ENCODE measurements at places on chromosomes 13 and 19.
A peak's percentile ranks its signal among the peaks of the same experiment; 100 is the strongest.

DNA sequence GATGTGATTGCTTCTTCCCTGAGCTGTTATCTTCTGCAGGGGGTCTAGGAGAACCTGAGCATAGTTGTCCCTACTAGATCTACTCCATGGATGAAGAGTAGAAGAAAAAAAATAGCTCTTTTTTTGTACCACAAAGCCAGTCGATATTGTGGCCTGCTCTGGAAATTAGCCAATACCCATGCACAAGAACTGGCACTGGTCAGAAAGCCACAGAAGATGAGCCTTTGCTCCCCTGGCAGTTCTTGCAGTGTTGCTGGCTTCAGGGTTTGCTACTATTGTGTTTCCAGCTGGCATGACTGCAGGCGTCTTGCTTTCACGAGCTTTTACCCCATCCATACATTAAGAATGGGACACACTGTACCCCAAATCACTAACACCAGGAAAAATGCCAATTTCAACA lies 547.7 kb upstream of the KLF12 start:
- DNase-seq = no peak

DNA sequence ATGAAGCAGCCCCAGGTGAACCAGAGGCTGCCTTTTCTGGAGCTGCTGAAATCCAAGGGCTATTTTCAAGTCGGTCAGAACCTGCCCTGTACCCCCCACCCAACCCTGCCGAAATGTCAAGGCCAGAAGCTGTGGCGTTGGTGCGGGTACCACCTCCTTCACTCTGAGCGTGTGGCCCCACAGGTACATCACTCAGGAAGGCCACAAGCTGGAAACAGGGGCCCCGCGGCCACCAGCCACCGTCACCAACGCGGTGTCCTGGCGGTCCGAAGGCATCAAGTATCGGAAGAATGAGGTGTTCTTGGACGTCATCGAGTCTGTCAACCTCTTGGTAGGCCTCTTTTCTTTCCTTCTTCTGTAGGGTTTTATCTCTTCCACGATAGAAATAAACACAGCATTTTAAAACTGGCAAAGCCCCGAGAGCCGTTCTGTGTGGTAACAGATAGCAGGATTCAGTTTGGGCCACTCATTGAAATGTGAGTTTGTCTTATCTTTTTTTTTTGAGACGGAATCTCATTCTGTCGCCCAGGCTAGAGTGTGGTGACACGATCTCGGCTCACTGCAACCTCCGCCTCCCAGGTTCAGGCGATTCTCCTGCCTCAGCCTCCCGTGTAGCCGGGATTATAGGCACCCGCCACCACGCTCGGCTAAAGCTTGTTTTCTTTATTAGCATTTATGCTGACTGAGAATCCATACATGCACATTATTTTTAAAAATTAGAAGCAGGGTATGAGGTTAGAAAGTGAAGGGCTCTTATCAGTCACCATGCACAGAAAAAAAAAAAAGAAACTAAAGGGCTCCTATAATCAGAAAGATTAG lies 11.3 kb downstream of the AP1M1 start:
- DNase-seq = no peak

DNA sequence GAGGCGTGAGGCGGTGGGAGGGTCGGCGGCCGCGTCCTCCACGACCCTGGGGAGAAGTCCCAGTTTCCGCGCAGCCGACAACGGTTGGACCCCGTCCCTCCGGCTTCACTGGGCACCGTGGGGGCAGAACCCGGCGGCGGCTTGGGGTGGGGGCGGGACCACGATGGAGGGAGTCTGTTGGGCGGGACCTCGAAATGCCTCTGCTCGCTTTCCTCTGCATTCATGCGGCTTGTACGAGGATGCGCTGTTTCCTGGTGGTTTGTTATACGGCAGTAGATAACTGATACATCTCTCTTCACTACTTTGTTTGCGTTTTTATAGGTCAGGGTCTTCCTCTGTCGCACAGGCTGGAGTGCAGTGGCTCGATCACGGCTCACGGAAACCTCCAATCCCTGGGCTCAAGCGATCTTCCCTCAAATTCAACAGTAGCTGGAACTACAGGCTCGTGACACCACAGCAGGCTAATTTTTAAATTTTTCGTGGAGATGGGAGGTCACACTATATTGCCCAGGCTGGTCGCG lies 24.6 kb upstream of the ZNF846 start:
- DNase-seq = peak; percentile 49

- no peak for DNase-seq
Observed at GRCh38 chr19:19315444-19315843, 4.9 kb downstream of the SUGP1 start.

DNA sequence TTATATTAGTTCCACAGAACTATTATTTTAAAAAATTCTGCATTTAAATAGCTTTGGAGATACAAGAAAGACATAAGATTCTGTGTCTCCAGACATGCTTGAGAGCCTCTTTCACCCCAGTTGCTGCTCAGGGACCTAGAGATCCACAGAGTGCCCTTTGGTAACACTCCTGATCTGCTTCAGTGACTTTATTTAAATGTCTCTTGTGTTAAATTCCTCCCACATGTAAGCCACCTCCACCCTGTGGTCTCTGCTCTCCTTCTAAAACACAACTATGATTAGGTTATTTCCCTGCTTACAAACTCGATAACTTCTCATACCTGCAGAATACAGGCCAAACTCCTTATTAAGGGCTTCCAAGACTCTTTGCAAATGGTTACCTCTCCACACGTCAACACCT lies 141.0 kb downstream of the RFC3 start:
- no peak for DNase-seq

GRCh38 chr13:74930402-74931165 lies 551.4 kb downstream of the TBC1D4 start:
- peak; percentile 86 for DNase-seq

DNA sequence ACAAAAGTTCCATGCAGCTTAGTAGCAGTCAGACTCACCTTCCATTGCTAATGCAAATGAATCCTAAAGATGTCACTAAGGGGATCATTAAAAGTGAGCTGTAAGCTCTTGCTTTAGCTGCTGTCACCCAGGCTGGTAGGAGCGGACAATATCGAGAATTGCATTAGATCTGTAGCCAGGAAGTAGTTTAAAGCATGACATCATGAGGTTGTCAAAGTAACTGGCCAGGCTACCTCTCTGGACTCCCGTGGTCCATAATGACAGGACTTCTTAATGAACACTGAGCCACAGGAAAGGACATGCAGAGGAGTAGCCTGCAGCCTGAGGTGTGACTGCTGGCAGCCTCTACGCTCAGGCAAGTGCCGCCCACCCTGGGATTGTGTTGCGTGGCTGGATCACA lies 522.3 kb upstream of the NBEA start:
- DNase-seq = no peak

DNA sequence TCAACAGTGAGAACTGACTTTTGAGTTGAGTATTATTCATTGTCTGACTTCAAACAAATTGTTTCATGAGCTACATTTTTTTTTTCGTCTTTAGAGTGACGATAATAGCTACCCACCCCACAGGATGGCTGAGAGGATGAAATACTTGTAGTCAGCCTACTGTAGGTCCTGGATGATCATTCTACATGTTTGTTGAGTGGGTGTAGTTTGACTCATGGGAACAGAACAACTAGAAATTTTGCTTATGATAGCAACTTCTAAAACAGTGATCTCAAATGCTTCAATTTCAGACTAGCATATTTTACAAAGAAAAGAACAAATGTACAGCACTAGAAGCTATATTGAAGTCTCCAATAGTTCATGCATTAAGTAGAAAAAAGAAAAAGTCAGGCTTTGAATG lies 651.8 kb downstream of the PCDH9 start:
- no peak for DNase-seq

- no peak for DNase-seq
Observed at GRCh38 chr13:32037471-32037870, 5.9 kb downstream of the FRY start.

GRCh38 chr19:12222980-12223630 lies 60.2 kb downstream of the ZNF136 start:
- no peak for DNase-seq
